Parietal lobe (tissue), 2 donors: ENCODE measurements at places on chromosomes 13 and 19. TPM values are rescaled to one million over a fixed set of nuclear protein-coding genes. Genes with fewer than 3 reads are reported as not detected.

The LILRA1 gene
- total RNA-seq = not detected

The MAB21L1 gene
- total RNA-seq = 0.31 TPM

The FXYD3 gene
- not detected for total RNA-seq

The KANK3 gene
- 3.8 TPM for total RNA-seq

The OPA3 gene
- 2.2 TPM for total RNA-seq

The ZNF460 gene
- total RNA-seq = 290 TPM

The SULT2A1 gene
- not detected for total RNA-seq

The MZT1 gene
- 17.5 TPM for total RNA-seq

The ZNF530 gene
- total RNA-seq = 5.6 TPM

The OR4F17 gene
- not detected for total RNA-seq

The CYP2A6 gene
- not detected for total RNA-seq

The ZNF575 gene
- 0.94 TPM for total RNA-seq

The SHISA7 gene
- 8.5 TPM for total RNA-seq

The CEACAM18 gene
- not detected for total RNA-seq

The PEAK3 gene
- not detected for total RNA-seq

The GALP gene
- total RNA-seq = not detected

The FFAR3 gene
- total RNA-seq = not detected

The TINCR gene
- total RNA-seq = 0.63 TPM

The VSTM2B gene
- 18.8 TPM for total RNA-seq

The TEX101 gene
- not detected for total RNA-seq

The ZNF723 gene
- total RNA-seq = not detected

The WDR87 gene
- total RNA-seq = not detected

The ZNF763 gene
- 9.1 TPM for total RNA-seq

The GPR183 gene
- 1.6 TPM for total RNA-seq

The CD37 gene
- 0.94 TPM for total RNA-seq

The CKM gene
- not detected for total RNA-seq

The SHISA2 gene
- 30.7 TPM for total RNA-seq

The ZNF880 gene
- 122 TPM for total RNA-seq

The FCER2 gene
- not detected for total RNA-seq

The RNF225 gene
- not detected for total RNA-seq

The CNMD gene
- total RNA-seq = 1.6 TPM

The KLK1 gene
- not detected for total RNA-seq

The B3GLCT gene
- total RNA-seq = 6.9 TPM

The ZNF823 gene
- total RNA-seq = 15.7 TPM

The CYP4F11 gene
- total RNA-seq = 0.63 TPM

The COL4A2 gene
- 71.1 TPM for total RNA-seq

The ZNF577 gene
- 78.3 TPM for total RNA-seq

The FGF9 gene
- 10.3 TPM for total RNA-seq

The NLRP5 gene
- not detected for total RNA-seq

The PRRG2 gene
- 0.94 TPM for total RNA-seq

The PRODH2 gene
- total RNA-seq = not detected

The LRRC4B gene
- total RNA-seq = 79.8 TPM

The PLPP2 gene
- total RNA-seq = 0.63 TPM

The SCN1B gene
- 1.6 TPM for total RNA-seq

The HOMER3 gene
- 24.4 TPM for total RNA-seq

The LRRC8E gene
- total RNA-seq = not detected

The PSG3 gene
- not detected for total RNA-seq

The ZNF285 gene
- total RNA-seq = 42.6 TPM

The DACH1 gene
- 7.8 TPM for total RNA-seq

The DAND5 gene
- total RNA-seq = not detected

The DIRAS1 gene
- 23.8 TPM for total RNA-seq

The C13orf46 gene
- total RNA-seq = 1.3 TPM

The SLC10A2 gene
- total RNA-seq = not detected
